ENCODE measurements at places on chromosomes 16 and 17.

- peak; percentile 90 for DNase-seq
These were observed at the start of gene RAI1 for GRCh38 chr17:17681187-17681743. Gene RAI1, plus strand, starts transcription at chr17:17681458. Its CDS starts 111,491 bp downstream, at chr17:17792949.

DNA sequence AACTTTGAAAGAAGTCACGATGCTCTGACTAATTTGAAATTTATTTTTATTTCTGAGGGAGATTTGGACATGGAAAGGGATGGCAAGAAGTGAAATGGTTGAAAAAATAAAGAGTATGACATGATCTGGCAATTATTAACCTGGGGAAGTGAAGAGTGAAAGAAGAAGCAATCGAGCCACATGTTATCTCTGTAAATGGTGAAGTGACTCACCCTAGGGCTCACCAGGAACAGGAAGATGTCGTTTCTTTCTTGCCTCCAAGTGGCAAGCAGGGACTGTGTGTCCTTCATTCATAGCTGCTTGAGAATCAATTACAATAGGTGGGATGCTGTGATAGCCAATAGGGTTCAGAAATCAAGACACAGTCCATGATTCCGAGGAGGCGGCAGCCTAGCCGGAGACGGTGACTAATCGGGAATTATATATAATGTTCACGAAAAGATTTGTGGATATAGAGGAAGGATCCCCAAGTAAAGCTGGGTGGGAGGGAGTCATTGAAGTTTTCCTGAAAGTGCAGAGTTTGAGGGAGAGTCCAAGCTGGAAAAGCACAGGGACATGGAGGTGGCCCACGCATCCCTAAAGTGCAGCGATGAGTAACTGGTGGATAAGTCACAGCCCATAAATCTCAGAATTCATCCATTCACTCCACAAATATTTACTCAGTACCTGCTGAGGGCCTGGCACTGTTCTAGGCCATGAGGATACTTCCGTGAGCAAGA, 18.2 kb upstream of the KRT20 start:
- DNase-seq = no peak

DNA sequence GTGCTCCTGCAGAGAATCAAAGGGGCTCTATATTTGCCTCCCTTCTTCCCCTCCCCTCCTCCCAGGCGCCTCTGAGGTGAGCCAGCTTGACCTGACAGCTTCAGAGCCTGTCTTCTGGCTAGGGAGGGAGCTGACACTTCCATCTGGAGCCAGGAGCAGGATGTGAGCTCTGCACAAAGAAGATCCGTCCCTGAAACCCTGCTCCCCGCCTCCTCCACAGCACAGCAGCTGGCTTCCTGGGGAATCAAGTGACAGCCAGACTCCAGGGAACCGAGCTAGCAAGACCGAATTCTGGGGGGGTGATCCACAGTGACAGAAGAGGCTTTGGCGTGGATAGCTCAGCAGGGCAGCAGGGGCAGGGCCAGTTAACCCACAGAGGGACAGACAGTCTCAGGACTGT, 37.2 kb downstream of the CCDC182 start:
- DNase-seq = no peak

DNA sequence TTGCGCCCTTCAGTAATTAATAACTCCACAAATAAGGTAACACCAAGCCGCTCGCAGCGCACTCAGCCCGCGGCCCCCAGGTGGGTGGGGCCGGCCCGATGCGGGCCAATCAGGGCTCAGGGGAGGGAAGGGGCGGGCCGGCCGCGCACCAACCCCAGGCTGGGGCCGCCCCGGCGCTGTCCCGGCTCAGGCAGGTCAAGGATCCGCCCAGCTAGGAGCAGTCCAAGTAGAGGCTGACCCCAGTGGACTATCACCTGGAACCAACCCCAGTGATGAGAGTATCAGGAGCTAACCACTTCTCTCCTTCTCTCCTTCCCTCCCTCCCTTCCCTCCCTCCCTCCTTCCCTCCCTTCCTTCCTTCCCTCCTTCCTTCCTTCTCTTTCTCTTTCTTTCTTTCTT, 110.8 kb downstream of the C16orf78 start:
- no peak for DNase-seq

DNA sequence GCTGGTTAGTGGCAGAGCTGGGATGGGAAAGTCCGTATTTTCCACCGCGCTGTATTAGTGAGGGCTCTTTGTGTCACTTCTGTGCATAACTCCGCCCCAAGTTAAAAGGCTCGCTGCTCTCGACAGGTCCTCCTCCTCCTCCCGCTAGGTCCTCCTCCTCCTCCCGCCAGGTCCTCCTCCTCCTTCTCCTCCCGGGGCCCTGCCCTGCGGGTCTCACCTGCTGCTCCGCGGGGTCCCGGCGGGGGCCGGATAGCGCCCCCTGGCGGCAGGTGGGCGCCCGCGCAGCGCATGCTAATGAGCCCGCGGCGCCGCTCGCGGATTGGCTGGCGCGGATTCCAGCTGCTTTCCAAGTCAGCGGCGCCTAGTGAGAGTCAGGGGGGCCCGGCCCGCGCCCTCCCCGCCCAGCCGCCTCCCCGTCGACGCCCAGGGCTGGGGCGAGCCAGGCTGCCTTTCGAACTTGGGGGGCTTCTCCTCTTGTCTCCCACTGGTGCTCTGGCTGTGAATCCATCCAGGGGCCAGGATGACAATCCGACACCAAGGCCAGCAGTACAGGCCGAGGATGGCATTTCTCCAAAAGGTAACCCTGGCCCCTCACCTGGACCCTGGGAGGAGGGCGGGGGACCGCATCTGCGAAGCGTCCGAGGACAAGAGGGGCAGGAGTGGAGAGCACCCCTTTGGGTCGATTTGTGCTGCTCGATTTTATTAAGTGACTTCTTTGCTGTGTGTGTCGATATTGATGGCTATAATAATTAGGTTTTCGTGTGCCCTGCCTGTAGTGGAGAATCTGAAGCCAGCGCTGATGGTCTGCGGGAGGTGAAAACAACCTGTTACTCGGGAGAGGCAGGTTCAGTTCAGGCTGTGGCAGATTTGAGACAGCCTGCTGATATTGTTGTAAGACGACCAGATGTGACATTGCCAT, at the start of gene RGS9:
RGS9 (plus strand) TSS at position 350 of the 919 bp plus-strand sequence; CDS start at position 521, 171 bp downstream.
- DNase-seq = peak; percentile 93

DNA sequence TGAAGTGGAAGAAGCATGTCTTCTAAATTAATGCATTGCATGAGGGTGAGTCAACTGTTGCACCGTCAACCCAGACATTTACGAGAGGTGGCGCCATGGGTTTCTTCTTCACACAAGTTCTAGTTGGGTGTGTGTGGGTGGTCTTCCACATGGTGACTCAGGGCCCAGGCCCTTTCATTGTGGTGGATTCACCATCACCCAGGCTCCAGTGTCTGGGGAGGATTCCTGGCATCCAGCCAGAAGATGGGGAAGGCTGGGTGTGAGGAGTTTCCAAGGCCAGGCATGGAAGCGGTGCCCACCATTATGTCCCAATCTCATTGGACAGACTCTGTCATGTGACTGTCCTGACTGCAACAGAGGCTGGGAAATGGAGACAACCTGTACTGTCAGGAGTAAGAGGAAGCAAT, 21.4 kb upstream of the JPH3 start:
- DNase-seq = no peak

DNA sequence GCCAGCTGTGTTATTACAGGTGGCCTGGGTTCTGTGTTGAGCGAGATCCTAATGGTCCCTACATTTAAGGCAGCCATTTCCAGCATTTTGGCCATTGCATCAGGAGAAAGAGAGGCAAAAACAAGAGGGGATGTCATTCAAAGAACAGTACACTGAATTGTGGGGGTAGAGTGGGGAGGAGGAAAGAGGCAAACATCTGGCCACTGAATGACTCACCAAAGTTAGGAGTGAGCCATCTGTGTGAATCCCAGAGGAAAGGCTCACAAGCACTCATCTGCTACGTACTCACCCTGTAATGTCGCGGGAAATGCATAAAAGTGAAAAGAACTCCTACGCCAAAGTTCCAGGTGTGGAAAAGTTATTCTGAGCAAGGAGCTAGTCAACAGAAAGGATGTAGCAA, 16.7 kb downstream of the KRABD2 start:
- no peak for DNase-seq

- DNase-seq = no peak
These were observed 486 bp downstream of the SYT17 start for GRCh38 chr16:19168371-19169081.

GRCh38 chr17:27947005-27947406, 53.8 kb upstream of the LYRM9 start:
- DNase-seq = no peak

DNA sequence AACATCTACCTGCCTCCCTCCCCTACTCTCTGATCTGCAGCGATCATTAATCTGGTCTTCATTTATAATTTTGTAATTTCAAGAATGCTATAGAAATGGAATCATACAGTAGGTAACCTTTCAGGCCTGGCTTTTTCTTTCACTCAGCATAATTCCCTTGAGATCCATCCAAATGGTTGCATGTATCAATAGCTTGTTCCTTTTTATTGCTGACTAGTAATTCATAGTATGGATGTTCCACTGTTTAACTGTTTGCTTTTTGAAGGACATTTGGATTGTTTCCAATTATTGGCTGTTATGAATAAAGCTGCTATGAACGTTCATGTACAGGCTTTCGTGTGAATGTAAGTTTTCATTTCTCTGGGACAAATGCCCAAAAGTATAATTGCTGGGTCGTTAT, 125.2 kb downstream of the USP31 start:
- DNase-seq = no peak

GRCh38 chr16:58556678-58557077, 41.4 kb downstream of the SETD6 start:
- DNase-seq = no peak

DNA sequence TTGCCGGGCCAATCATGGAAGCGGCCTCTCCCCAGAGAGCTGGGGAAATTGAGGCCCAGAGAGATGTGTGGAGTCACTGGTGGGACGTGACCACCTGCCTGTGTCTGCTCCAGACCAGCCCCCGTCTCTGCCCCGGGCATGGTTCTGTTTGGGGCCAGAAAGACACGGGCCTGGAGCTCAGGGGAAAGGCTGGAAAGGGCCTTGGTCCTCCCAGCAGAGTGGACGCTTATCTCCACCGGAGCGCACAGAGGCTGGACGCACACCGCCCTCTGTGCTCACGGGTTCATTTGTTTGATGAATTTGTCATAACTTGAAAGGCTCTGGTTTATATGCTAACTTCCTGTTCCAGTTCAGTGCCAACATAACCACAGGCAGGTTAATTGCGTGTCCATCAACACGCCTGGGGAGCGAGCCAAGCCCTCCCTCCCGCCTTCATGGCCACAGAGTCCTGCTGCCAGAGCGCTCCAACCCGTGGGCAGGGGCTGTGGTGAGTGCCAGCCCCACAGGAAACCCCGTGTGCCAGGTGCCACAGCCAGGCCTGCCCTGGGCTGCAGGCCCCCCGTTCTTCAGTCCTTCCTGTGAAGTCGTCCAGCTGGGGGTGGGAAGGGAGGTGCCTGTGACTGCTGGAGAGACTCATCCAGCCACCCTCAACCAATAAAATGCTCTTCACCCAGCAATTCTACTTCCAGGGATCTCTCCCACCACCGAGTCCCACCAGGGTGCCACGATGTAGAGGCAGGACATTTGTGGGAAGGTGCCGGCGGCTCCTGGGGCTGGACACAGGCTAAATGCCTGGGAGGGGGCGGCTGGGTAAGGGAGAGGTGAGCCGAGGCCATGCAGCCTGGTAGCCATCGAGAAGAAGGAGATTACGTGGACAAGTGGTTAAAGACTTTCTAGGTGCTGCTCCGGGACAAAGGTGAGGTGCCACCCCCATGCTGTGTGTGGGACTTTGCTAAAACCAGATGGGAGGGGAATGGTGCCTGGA, 29.4 kb upstream of the BAHCC1 start:
- DNase-seq = no peak

- no peak for DNase-seq
These were observed 8.8 kb upstream of the ADAM11 start for GRCh38 chr17:44749980-44750318.

DNA sequence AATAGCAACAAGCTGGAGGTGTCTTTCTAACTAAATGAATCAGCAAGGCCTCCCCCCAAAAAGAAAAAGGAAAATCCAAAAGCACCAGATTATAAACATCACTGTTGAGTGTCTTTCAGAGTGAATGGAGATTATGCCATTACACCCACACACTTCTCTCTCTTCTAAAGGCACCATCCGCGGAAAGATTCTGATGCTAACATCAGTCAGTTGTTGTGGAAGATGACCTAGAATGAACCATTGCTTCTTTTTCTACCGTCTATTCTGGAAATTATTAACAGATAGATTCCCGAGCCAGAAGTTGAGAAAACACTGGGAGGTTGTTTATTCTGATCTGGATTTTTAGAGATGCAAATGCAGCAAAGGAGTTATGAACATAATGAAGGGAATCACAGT, 60.9 kb upstream of the FAM20A start:
- DNase-seq = no peak

GRCh38 chr17:5077781-5078105, 524 bp upstream of the ZFP3 start:
- DNase-seq = no peak

GRCh38 chr17:81651692-81652091, 4.7 kb downstream of the PDE6G start:
- no peak for DNase-seq

GRCh38 chr17:50818921-50819657, 16.3 kb upstream of the WFIKKN2 start:
- no peak for DNase-seq

GRCh38 chr16:85303354-85303883, 191.1 kb upstream of the CIBAR2 start:
- peak; percentile 90 for DNase-seq

DNA sequence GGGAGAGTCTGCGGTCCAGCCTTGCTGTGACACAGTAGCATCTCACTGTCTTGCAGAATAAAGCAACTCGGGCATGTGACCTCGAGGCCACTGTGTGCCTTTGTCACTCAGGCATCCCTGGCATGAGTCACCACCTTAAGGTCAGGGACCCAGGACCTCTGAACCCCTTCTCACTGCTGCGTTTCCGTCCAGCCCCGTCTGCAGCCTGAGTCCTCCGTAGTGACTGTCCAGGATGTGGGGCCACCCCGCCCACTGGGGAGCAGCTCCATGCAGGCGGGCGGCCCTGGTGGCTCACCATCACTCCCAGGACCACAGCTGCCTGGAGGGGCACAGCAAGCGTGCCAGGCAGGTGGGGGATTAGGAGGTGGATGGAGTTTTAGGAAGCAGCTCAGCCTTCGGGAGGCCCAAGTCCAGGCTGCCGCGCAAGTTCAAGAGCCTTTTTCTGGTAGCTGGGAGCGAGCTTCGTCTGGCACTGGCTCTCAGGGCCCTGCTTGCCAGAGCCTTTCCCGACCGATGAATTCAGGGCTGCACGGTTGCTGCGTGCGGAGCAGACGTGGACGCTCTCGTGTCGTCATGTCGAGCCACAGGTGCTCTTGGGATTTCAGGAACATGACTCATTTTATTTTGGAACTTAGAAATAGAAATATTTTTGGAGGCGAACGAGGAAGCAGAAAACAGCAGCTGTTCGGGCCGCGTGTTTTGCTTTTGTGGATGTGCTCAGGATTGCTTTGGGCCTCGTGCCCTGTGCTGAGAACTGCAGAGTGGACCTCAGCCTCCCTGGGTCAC, 16.8 kb downstream of the KCTD5 start:
- no peak for DNase-seq

Data from activated CD8-positive, alpha-beta memory T cell treated with anti-CD3 and anti-CD28 coated beads for 24 hours (primary cell).